Body of pancreas (tissue), 4 donors: ENCODE measurements at places on chromosomes 2 and 18.

DNA sequence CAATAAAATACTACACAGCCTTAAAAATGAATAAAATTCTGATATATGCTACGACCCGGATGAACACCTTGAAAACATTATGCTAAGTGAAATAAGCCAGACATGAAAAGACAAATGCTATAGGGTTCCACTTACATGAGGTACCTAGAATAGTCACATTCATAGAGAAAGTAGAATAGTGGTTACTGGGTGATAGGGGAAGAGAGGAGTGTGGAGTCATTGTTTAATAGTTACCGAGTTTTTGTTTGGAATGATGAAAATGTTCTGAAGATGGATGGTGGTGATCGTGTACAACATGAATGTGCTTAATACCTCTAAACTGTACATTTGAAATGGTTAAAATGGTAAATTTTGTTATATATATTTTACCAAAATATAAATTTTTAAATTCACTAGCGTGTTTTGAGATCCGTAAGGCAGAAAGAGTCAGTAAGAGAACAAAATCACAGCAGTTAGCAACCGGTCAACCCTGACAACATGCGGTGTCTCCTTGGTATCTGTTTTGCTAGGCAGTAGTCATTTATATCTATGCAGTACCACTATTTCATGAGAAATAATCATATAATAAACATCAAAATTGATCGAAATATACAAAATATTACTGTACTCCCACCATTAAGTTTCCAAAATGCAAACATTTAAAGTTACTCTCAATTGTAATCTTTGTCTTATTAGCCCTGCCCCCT lies 11.1 kb downstream of the SCN9A start:
- DNase-seq, result no peak

DNA sequence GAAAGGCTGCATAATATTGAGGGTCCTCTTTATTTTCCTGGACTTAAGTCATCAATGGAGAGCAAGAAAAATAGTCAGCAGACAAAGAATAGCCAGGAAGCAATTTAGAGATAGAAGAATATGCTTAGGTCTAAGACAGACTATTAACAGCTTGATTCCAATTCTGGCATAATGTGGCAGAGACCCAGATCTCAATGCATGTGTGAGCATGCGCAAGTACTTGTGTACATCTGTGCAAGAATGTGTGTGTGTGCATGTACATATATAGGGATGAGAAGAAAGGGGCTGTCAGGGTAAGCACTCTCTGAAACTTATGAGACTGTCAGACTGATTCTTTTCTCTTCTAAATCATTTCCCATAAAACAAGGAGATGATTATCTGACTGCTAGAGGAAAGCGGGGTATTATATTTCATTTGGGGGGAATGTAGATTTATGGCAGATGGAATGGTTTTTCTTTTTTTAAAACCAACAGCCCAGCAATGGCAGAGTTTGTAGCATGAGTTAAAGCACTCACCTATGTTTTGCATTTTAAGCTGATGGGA lies 381.3 kb upstream of the SPRED2 start:
- DNase-seq, result no peak

DNA sequence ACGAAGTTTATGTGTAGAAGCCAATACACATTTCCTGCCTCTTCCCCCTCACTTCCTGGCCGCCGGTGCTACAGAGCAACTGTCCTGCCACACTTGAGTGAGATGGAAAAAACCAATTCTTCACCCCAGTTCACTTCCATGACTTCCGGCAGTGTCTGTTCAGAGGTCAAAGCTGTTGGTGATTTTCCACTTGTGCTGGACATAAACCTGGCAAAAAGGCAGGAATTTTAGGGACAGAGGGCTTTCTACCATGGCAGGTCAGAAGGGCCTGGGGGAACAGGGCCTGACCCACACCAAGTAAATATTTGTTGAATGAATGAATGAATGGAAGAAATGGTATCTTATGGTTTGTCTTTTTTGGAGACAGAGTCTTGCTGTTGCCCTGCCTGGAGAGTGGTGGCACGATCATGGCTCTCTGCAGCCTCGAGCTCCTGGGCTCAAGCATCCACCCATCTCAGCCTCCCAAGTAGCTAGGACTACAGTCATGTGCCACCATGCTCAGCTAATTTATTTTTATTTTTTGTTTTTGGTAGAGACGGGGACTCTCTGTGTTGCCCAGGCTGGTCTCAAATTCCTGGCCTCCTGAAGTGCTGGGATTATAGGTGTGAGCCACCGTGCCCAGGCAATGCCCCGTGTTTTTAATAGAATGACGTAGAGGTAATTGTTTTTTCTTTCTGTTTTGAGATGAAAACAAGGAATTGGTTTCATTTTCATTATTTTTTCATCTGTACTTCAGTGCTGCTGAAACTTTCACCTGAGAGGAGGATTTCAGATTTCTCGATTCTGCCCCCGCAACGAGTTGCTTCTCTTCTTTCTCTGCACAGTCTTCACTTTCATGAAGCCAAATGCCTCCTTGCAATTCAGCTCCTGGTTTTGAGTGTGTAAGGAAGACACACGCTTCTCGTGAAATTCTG lies 48.0 kb upstream of the LPIN2 start:
- no peak for DNase-seq

- no peak for DNase-seq
Measured at GRCh38 chr18:7338846-7339245, 108.0 kb downstream of the LRRC30 start.
